Endodermal cell (in vitro differentiated cells): ENCODE measurements at places on chromosomes 3 and 15. TPM values are rescaled to one million over a fixed set of nuclear protein-coding genes. Genes with fewer than 3 reads are reported as not detected.

DNA sequence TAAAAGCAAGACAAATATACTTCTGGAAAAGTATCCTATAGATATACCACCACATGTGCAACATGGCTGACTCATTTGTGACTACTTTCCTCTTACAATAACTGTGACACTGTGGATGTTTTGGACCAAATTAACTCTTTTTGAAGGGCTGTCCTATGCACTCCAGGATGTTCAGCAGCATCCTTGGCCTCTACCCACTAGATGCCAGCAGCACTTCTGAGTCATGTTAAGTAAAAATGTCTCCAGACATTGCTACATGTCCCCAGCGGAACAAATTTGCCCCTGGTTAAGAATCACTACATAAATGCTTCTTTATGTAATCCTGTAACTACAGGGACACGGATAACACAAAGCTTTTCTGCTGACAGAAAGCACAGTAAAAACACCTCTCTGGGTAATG lies 32.0 kb downstream of the RUVBL1 start:
- H3K36me3 ChIP-seq: peaks cover 61% of the 10 kb centered on the region
- no peaks in the 10 kb centered on the region for H3K27me3 ChIP-seq
- no peak for DNase-seq
- no peaks in the 10 kb centered on the region for H3K4me1 ChIP-seq
- H3K4me3 ChIP-seq: no peak overlapping the region
- no peak overlapping the region for H3K27ac ChIP-seq

GRCh38 chr3:51477360-51477711 lies 22.5 kb downstream of the DCAF1 start:
- no peak overlapping the region for H3K4me3 ChIP-seq
- no peak for DNase-seq
- peaks cover 47% of the 10 kb centered on the region for H3K36me3 ChIP-seq

GRCh38 chr3:23805210-23805632 lies 534 bp upstream of the UBE2E1 start:
- DNase-seq: no peak
- no peaks in the 10 kb centered on the region for H3K27me3 ChIP-seq
- peak overlapping the region; percentile 75 for H3K4me3 ChIP-seq
- H3K36me3 ChIP-seq: peaks cover 15% of the 10 kb centered on the region
- H3K27ac ChIP-seq: peak overlapping the region; percentile 39

- H3K36me3 ChIP-seq: no peaks in the 10 kb centered on the region
- no peaks in the 10 kb centered on the region for H3K27me3 ChIP-seq
- no peak for DNase-seq
- H3K27ac ChIP-seq: no peak overlapping the region
These were observed 511.1 kb downstream of the OTOL1 start for GRCh38 chr3:162007722-162008121.

Gene ADIPOQ
- not detected in 3 replicates for total RNA-seq

Gene TMEM158
- 0.31 to 1.4 TPM (median 0.34 TPM) in 3 replicates for total RNA-seq
